ENCODE measurements at places on chromosomes 6 and 20.

GRCh38 chr6:1325461-1326309 is 13.8 kb downstream of the FOXQ1 start:
- peak; percentile 83 for DNase-seq

- no peak for DNase-seq
Measured at GRCh38 chr6:6091608-6092002, 84.9 kb upstream of the NRN1 start.

DNA sequence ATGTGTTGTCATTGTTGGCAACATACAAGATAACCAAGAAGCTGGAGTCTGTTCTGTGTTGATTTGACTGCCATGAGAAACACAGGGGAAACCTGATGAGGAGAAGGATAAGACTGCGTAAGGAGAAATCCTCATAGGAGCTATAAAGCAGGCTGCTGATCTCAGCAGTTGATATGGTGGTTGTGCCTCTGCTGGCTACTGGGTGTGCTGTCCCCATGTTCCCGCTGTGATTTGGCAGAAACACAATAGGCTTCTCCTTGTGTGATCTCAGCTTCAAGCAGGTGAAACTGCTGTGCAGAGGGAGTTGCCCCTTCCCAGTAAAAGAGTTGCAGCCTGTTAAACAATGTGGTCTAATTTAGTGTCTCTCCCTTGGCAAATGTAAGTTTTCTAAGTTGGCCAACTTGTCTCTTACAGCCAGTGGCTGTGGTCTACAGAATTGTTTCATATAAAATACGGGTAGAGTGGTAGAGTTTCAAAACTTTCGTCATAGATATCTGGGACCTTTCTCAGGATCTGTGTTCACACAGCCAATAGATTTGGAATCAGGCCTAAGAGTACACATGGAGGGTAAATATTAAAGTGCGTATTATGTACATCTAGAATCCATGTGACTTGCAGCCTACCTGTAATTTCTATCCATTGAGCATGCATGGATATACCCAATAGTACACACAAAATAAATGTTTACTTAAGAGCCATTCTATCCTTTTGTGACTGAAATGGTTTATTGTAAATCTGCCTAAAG is 78.4 kb downstream of the RNF144B start:
- DNase-seq: no peak

GRCh38 chr6:99836471-99836870 is 157.6 kb downstream of the MCHR2 start:
- DNase-seq: no peak

DNA sequence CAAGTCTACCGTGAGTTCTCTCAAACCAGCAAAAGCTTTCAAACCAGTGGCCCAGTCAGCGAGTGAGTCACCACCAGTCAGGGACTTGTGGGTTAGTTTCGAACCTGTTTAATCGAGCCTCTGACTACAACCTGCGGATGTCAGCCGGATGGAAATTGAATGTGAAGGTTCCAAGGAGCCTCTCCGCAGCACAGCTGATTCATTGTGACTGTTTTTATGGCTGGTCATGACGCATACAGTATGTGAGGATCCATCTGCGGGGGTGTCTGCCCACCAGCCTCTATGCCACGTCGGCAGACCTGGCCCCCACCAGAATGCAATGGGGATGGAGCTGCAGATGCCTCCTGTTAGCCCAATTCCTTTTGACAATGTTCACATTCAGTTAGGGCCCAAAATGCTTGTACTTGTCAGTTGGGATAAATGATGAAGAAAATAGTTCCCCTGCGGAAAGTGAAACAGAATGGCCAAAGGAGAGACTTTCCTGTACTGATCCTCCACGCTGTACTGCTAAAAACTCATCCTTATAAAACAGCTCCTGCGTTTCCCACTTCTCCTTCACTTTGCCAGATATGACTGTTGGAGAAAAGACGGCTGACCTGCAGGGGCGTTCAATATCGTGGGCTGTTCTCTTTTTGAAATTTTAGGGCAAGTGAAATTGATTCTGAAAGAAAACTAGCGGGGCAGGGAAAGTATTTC is 206.6 kb downstream of the TFAP2B start:
- peak; percentile 13 for DNase-seq

GRCh38 chr6:100246206-100246605 is 218.5 kb downstream of the SIM1 start:
- no peak for DNase-seq

All from fibroblast of skin of left quadriceps (primary cell).